Spinal cord (tissue), 10 donors: ENCODE measurements at places on chromosomes 6 and 20. TPM values are rescaled to one million over a fixed set of nuclear protein-coding genes. Genes with fewer than 3 reads are reported as not detected.

- no peak for DNase-seq
These were observed 117.6 kb upstream of the SLC2A12 start for GRCh38 chr6:134169871-134170486.

GRCh38 chr6:145075425-145075824 is 659.9 kb downstream of the EPM2A start:
- no peak for DNase-seq

Gene OOEP
- 0.11 TPM for total RNA-seq

DNA sequence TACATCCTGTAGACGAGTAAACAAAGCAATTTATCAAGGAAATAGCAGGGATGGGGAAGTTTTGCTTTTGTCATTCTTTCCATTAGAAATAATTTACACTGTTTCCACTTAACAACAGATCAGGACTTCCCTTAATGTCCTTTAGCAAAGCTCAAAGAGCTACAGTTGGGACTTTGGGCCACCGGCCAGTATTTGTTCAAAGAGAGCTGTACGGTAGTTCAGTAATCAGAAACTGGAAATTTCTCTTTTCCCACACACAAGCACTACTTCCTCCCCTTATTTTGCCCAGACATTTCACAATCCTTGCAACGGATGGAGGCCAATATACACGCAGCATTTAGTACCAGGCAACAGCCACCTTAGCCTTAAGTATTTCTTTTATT is 12.1 kb upstream of the HINT3 start:
- DNase-seq = no peak

DNA sequence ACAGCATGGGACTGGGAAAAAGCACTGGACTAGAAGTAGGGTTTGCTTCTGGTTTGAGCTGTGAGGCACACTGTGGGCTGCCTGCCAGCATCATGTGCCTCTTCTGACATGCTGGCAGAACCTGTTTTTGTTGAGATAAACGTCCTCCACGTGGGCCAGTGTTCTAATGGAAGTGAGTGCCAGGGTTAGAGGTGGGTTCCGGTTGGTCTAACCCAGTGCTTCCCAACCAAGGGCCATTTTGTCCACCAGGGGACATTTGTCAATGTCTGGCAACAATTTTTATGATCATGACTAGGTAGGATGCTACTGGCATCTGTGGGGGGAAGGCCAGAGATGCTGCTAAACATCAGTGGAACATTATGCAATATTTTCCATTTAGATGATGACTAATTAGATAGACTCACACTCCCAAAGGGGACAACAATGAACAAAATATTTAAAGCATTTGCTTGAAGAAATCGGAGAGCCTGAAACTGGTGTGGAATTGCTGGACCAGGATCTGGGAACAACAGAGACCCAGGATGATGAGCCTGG is 7.8 kb upstream of the APMAP start:
- DNase-seq = no peak

- no peak for DNase-seq
These were observed 719.6 kb downstream of the DOK5 start for GRCh38 chr20:55194947-55195346.

GRCh38 chr6:150992703-150993102 is 127.2 kb downstream of the MTHFD1L start:
- DNase-seq = no peak
